Stimulated activated CD8-positive, alpha-beta memory T cell treated with anti-CD3 and anti-CD28 coated beads, Interleukin-4, amount 100 ng/mL, for 4 hours (primary cell): ENCODE measurements at places on chromosomes 3 and 15.
A peak's percentile ranks its signal among the peaks of the same experiment; 100 is the strongest.

DNA sequence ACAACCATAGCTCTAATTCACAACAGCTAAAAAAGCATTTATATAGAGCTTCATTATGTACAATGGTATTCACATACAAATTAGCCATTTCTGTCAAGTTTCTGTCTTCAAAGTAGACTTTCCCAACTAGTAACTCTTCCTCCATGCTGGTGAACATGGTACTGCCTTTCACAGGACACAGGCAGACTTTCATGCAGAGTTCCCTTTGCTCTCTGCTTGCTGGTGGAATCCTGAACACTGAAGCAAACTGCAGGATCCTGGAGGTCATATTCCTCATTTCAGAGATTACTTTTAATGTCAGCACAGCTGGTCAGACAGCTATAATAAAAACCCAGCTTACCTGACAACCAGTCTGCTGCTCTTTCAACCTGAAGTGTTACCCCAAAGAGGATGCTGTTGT is 53.6 kb downstream of the TASOR start:
- DNase-seq, result no peak

DNA sequence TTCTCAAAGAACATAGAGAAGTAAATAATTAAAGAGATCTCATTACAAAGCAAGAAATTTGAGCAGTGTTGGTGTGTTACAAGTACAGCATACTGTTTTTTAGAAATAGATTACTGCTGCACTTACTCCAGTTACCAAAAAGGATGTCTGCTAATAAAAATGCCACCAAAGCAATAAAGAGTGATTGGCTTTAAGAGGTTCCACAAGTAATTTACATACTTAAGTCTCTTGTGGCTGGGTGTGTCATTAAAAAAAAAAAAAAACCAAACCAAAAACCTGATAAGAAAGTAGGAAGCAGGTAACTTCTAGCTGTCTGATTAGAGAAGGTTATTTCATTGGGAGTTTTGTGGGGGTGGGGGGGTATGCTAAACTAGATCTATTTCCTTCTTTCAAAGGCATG is 15.2 kb downstream of the RAB11A start:
- DNase-seq, result no peak

DNA sequence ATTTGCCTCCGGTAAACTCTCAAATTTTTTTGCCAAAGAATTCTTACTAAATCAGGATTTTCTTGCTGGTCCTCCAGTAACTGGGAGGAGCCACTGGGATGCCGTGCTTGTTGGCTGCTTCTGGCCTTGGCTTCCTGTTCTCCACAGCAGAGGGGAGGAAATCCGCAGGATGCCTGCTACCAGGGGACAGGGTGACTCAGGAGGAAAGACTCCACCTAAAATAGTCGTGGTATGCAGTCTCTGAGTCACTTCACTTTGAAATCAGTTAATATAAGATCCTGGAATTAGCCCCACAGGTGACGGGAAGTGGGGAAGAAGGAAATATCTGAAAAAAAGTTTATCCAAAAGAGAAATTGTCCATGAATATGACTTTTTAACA is 6.5 kb upstream of the TM4SF18 start:
- DNase-seq, result no peak

GRCh38 chr15:100809587-100809986 is 70.0 kb upstream of the ALDH1A3 start:
- no peak for DNase-seq

DNA sequence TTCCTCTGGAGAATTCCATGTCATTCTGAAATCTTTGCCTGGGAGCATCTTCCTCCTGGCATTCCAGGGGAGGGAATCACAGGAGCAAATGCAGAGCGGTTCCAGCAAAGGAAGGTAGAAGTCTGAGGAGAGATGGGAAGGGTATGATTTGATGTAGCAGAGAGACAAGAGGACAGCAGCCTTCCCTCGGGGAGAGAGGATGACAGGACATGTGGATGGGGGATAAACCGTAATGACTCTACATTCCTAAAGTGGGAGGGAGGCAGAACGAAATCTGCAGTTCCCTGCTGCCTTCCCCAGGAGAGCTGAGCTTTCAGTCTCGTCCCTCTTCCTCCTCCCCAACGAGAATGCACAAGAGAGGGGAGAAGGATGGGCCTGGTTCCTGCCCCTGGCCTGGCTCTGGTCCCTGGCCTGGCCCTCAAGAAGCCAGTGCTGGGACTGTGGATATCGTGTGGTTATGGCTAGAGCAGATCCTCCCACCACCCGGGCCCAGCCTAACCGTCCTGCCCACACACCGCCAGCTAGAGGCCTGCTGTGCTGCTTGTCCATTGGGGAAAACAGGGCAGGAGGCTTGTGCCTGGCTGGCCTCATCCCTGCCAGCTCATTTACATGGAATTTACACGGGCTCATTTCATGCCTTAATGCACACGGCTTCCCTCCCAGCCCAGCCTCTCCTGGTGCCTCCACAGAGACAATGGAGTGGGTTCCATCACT is 26.6 kb downstream of the SEMA7A start:
- no peak for DNase-seq

GRCh38 chr15:72375846-72376581 is at the start of gene HEXA:
HEXA (minus strand) TSS chr15:72376014; CDS start chr15:72375972, 42 bp downstream.
- peak; percentile 87 for DNase-seq

DNA sequence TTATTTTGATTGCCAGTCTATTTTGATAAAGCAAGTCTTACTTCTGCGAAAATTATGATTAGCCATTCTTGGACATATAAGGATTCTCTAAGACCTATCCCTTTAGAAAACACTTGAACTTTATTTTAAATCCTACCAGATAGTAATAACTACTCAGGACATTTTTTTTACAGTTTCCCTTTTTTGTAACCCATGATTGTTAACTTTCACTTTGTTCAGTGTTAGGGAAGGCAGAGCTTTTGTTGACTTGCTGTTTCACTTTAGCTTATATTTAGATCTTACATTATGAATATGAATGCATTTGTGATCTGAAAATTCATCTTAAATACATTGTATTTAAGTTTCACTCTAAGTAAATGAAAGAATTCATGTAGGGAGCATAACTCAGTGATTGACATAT is 167.0 kb downstream of the AKAP13 start:
- DNase-seq, result no peak

- no peak for DNase-seq
Observed at GRCh38 chr15:23073890-23074646, 34.7 kb upstream of the TUBGCP5 start.

GRCh38 chr15:60932051-60932915 is 296.8 kb downstream of the RORA start:
- peak; percentile 16 for DNase-seq

DNA sequence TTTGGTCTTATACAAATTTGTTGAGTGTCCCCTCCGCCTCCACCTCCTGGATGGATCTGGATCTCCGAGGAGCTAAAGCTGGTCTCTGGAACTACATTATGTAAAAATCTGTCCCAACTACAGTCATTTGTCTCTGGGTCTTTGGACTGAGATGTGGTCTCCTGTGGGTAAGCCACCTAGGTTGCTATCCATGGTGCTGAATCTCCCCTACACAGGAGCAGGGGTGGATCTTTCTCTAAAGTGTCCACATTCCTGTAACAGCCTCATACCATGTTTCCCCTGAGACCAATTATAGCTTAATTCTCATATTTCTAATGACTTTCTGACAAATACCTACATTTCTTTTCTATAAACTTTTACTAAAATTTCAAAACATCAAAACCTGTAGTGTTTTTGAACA is 625.8 kb downstream of the TAFA4 start:
- no peak for DNase-seq

GRCh38 chr15:94348084-94348483 is 116.7 kb downstream of the MCTP2 start:
- DNase-seq, result no peak

DNA sequence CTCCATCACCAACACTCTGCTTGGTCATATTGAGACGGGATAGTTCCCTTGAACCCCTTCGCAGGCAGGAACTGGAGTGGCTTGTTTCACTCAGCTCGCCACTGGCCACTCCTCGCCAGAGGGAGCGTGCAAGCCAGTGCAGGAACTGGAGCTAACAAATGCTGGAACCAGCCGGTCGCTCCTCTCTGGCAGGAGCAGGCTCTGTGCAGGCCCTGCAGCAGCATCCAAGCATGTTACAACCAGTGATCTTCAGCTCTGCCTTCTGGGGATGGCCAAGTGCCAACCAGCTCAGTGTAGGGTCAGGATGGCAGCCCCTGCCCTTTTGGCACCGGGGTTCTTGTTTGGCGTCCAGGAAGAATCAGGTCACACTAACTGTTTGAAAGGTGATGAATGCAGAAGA is 329.0 kb upstream of the AZI2 start:
- no peak for DNase-seq

DNA sequence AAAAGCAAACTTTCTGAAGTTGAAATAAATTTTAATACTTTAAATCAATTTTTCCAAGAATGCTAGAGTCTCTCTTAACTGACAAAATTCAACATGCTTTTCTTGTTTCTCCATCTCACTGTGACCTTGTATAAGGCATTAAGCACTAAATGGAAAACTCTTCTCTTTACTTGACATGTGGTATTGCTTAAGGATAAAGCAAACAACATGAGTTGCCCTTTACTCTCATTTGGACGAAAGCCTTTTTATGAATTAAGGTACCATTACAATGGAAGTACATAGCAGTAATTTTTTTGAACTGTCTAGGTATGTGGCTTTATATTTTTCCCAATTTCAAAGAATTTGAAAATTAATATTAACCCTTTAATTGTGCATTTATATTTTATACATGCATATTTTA is 1.4 kb downstream of the STRIT1 start:
- DNase-seq, result no peak

DNA sequence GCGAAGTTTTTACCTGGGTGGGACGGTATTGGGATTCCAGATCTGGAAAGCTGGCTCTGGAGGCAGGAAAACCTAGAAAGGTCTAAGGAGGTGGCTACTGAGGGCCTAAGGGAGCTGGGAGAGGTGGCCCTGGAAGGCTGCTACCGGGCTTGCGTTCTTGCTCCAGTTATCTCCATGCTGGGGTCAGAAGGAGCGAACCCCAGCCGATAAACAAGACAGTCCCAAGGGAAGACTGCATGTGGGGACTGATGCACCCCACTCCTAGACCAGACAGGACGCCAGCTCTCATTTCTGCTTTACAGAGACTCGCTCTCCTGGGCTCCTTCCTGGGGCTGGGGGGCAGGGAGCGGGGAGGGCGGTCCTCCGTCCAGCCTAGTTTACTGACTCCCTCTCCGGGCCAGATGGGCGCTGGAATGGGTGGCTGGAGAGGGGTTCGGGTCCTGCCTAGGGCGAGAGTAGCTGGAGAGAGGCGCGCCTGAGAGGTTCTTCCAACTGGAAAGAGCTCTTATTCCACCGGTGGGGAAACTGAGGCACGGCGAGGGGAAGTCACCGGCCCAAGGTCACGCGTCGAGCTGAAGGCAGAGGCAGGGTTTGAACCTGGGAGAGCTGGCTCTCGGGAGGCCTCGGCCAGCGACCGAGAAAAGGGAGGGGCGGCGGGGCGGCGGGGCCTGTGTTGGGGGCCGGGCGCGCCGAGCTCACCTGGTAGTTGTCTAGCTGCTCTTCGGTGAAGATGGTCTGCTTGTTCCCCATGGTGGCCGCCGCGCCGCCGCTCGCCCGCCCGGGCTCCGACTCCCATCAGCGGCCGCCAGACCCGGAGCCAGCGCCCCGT is 565 bp downstream of the CIB2 start:
- DNase-seq, result no peak

GRCh38 chr3:144501467-144501866 is 529.8 kb downstream of the DIPK2A start:
- DNase-seq, result no peak
